ENCODE measurements at places on chromosomes 7 and 10.

GRCh38 chr10:124447751-124448466 lies 1.9 kb downstream of the NKX1-2 start:
- DNase-seq, result no peak

GRCh38 chr7:52100-52499 lies 140.3 kb upstream of the FAM20C start:
- DNase-seq, result no peak

GRCh38 chr7:83032195-83032594 lies 130.5 kb downstream of the PCLO start:
- no peak for DNase-seq

- no peak for DNase-seq
Measured at GRCh38 chr7:139673230-139673629, 104.6 kb downstream of the HIPK2 start.

GRCh38 chr10:70137927-70138883 lies 5.6 kb upstream of the AIFM2 start:
- DNase-seq, result no peak

DNA sequence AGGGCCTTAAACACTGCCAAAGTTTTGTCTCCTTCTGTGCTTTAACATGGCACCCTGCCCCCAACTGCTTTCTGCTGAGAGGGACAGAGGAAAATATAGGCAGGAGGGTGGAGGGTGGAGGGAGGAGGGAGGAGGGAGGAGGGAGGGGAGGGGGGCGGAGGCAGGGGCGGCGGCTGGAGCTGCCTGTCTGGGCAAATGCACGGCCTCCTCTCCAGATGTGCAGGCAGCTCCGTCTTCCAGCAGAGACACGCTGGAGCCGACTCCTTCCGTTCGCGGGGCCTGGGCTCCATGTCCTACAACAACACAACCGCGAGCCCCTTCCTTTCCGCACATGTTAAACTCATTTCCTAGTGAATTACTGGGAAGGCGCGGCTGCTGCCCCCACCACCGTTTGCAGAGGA lies 14.2 kb downstream of the EBF3 start:
- no peak for DNase-seq

DNA sequence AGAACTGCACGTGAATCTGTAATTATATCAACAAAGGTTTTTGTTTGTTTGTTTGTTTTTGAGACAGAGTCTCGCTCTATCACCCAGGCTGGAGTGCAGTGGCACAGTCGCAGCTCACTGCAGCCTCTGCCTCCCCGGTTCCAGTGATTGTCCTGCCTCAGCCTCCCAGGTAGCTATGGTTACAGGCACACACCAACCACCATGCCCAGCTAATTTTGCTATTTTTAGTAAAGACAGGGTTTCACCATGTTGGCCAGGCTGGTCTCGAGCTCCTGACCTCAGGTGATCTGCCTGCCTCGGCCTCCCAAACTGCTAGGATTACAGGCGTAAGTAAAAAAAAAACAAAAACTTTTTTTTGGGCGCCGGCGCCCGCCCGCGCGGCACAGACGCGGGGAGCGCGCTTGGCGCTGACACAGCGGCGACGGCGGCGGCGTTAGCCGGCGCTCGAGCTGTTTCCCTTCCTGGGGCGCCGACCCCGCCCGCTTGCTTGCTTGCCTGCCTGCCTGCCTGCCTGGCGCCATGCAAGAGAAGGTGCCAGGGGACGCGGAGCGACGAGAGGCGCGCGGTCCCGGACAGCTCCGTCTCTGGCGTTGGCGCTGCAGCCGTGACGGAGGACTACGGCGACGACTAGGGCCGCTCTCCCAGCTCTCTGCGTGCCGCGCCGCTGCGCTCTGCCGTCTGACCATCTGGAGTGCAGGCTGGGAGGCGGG lies 171.4 kb upstream of the NUPR2 start:
- DNase-seq, result no peak

DNA sequence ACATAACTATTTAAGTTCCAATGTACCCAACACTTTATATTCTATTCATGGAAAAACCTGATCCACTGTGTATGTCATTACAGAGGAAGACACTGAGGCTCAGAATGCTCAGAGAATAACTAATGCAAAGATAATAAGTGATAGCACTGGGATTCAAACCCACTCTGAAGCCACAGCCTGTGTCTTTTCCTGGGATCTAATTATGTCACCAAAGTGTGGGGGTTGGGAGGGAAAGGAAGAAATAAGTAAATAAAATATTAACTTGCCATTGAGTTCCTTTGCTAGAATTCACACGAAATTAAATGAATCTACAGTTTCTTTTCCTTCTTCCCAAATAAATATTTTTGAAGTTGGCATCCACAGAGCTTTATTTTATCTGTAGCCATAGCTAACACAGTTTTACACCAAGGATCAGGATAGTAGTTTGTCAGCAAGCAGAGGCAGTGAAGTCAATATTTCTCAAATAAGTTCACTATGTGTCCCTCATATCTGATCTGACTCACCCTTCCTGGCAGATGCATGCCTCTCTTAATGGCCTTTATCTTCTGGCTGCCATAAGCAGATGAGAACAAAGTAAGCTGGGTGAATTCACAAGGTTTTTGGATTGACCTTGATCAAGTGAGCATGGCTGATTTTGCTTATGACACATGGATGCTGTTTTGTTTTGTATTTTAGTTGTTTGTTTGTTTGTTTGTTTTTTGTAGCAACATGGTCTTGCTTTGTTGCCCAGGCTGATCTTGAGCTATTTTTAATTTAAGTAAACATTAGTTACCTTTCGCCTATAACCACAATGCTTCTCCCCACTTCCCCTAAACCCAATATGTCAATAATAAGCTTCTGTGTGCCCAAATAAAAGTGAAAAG lies 6.3 kb downstream of the RAPGEF5 start:
- no peak for DNase-seq

- DNase-seq, result no peak
Measured at GRCh38 chr7:12690041-12690878, 2.8 kb downstream of the ARL4A start.

- no peak for DNase-seq
Measured at GRCh38 chr7:148911626-148912025, 27.5 kb upstream of the EZH2 start.

- DNase-seq, result no peak
Measured at GRCh38 chr7:77831481-77831880, 32.9 kb downstream of the PHTF2 start.

DNA sequence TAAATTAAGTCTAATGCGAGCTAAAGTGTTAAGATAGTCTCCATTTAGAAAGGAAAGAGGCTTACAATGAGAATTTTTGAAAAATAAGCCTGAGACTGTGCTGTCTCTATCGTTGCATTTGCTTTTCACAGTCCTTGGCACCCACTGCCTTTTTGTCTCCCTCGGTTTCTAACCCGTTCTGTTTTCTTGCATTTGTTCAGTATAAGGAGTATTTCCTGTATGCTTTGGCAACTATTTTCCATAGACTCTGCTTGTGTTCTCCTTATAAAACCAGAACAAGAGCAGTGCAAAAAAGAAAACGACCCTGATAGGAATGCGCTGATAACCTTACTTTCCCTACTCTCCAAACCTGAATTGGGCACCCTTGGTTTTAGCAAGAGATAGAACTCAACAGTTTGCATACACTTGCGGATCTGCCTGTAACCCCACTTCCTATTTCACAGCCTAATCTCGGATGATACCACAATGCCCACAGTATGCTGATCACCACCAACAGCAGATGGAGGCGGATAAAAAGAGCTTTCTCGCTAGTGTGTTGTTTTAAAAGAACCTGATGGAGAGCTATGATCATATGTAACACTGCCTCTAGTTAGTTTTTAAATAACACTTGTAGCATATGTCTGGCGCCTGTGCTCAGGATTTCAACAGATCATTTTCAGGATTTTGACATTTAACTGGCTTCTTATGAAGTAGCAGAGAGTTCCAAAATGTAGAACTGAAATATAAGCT lies 1.6 kb upstream of the ARHGAP12 start:
- DNase-seq, result peak; percentile 45

DNA sequence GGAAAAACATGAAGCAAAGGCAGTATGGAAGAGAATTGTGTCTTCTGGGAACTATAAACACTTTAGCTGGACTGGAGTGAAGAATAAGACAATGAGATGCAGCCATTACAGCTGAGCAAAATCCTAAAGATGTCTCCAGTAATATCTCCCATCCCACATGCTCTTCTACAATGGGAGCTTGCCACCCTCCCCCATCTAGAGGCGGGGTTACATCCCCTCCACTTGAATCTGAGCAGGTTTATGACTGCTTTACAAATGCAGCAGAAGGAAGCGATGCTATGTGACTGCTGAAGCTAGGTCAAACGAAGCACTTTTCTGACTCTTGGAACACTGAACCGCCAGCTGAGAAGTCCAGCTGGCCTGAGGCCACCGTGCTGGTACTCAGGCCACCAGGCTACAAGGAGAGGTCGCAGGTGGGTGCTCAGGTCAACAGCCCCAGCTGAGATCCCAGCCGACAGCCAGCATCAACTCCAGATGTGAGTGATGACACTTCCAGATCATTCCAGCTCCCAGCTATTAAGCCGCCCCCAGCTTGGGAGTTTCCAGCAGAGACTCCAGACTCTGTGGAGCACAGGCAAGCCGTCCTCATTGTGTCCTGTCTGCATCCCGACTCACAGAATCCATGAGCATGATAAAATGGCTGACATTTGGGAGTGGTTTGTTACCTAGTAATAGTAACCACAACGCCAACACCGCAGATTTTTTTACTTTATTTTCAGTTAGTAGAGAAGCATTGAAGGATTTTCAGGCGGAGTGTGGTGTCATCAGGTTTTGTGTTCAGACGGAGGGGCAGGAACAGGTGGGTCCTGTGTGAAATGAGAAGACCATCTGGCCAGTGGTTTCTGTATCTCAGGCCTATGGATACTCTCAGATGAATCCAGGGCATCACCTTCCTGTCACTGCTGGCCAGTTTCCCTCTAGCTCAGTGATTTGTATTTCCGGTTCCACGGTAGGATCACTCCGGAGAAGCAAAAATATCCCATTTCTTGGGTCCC lies 89.3 kb downstream of the NPY start:
- no peak for DNase-seq

- peak; percentile 51 for DNase-seq
Measured at GRCh38 chr10:116796910-116797513, 52.3 kb upstream of the ENO4 start.

- no peak for DNase-seq
Measured at GRCh38 chr7:26556061-26556881, 264.6 kb downstream of the SNX10 start.

- no peak for DNase-seq
Measured at GRCh38 chr7:66167773-66168387, 37.3 kb upstream of the TPST1 start.

DNA sequence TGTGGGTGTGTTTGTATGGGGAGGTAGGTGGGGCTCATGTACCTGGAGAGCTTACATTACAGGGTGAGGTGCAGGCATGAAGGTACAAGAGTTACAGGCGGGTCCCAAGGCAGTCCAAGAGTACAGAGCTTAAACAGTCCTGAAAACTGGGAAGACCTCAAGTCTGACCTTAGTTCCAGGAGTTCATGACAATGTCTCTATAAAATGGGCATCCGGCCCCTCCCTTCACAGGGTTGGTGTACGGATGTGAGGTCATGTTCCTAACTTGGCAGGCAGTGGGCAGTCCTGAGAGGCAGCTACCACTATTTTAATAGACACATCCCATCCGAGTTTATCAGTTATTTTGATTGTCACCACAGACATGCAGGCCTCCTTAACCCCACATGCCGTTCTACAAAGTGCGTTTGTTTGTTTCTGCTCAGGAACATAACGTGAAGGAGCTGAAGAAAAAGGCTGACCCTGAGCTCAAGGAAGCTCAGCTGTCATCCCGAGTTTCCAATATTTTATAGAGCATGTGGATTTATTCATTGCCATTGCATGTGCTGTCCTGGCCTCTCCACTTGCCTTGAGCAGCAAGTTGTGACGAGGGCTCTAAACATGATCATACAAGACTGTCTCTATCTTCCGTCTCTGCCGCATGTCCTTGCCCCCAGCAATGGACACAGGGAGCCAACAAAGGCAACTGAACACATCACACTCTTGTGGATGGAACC lies 647.5 kb upstream of the IGFBP3 start:
- DNase-seq, result no peak

GRCh38 chr7:152590481-152590880 lies 85.5 kb downstream of the XRCC2 start:
- no peak for DNase-seq

- DNase-seq, result no peak
Measured at GRCh38 chr10:121326905-121327304, 271.3 kb downstream of the FGFR2 start.

GRCh38 chr10:110260746-110261477 lies 43.8 kb downstream of the SMNDC1 start:
- no peak for DNase-seq

DNA sequence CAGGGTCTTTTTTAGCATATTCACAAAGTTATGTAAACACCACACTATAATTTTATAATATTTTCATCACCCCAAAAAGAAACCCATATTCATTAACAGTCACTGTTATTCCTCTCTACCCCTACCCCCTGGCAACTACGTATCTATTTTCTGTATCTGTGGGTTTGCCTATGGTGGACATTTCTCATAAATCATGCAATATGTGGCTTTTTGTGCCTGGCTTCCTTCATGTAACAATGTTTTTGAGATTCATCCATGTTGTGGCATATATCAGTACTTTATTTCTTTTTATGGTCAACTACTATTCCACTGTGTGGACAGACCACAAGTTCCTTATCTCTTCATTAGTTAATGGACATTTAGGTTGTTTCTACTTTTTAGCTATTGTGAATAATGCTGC lies 59.1 kb upstream of the PAPSS2 start:
- DNase-seq, result no peak

DNA sequence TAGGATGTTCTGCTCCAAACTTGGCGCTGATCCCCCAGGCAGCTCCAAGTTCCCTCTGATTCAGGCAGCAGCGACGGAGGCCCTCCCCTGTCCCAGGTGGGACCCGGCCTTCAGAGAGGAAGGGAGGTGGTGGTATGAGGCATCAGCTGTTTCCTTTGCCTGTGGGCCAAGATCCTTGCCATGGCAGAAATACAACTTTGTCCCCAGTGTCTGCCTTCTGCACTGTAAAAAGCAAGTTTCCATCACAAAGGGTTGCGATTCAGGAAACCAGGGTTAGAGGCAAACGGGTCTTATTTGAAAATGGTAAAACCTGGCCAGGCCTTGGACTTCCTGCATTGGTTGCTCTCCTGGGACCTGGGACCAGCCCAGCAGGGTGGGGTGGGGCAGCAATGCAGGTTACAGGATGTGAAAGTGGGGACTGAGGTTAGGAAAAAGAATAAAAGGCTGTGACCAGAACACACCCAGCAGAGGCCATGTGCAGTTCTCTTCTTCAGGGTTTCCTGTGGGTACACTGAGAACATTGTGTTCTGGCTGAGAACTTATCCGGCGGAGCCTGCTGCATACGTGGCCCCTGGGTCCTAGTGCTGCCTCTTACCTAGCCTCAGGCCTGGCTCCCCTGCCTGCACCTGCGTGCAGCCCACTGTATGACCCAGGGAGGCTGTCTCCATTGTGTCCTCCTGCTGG lies 25.1 kb upstream of the DDIT4 start:
- peak; percentile 83 for DNase-seq
